ENCODE measurements at places on chromosomes 7 and 10.

GRCh38 chr7:39130274-39130673 lies 152.6 kb downstream of the POU6F2 start:
- peak; percentile 37 for DNase-seq

DNA sequence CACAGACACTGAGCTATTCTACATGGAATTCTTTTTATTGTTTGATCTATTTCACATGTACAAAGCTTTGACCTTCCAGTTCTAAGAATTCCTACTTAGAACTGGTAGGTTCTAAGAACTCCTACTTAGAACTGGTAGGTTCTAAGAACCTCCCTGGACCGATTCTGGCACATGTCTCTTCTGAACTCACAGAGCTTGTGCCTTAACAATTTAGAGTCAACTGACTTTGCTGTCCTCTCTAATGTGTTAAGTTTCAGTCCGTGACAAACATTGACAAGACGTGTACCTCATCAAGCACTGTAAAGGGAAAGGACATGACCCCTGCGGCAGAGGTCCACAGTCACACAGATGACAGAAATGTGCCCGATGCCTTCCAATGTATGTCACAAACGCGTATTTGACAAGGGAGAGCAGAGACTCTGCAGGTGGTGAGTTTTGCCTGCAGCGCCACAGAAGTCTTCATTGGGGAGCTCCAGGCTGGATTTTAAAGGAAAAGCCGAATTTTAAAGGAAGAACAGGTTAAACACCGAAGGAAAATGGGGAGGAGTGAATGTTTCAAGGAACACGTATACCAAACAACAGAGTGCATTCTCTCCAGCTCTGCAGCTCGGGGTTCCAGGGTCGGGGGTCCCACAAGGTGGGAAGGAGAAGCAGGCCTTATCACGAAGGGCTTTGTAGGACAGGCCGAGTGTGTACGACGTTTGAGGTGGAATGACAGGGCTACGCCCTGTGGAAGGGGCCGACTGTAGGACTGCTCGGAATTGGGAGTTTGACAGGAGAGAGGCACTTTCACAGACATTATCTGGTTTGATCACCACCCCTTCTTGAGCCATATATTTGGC lies 161.1 kb upstream of the KLF14 start:
- DNase-seq, result no peak

DNA sequence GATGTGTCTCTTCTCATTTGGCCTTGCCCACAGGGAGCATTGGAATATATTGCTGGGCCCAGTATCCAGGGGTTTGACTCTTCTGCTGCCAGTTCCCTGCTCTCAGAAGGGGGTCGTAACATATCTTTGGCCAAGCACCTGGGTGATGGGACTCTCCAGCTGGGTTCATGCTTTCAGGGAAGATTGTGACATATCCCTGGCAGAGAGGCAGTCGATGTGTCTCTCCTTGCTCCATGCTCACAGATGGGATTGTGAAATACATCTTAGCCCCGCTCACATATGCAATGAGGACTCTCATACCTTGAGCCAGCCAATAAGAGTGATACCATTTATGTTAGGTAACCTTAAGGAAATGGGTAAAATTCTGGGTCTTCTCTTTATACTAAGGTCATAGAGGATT lies 39.2 kb upstream of the ZNF680 start:
- DNase-seq, result no peak

DNA sequence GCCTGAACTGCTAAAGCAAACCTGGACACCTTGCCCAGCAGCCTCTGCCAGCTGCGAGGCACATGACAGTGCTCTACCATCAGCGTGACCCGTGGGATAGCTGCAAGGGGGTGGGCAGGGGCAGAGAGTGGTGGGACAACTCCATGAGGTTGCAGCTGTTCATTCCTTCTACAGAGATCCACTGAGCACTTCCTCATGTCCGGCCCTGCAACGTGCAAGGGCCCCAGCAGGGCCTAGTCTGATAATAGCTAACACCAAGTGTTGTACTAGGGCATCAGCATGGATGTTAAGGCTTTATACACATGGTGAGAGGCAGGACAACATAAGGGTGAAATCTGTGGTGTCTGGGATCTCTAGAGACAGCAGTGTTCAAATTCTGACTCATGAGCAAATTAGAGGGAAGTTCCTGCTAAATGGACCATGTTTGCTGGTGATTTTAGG lies 14.3 kb downstream of the NOD1 start:
- no peak for DNase-seq

- no peak for DNase-seq
Observed at GRCh38 chr7:55423891-55424290, 58.8 kb downstream of the LANCL2 start.

- no peak for DNase-seq
Observed at GRCh38 chr7:17058568-17058967, 176.8 kb upstream of the AGR3 start.

- no peak for DNase-seq
Observed at GRCh38 chr7:144830811-144831210, 5.0 kb downstream of the TPK1 start.

DNA sequence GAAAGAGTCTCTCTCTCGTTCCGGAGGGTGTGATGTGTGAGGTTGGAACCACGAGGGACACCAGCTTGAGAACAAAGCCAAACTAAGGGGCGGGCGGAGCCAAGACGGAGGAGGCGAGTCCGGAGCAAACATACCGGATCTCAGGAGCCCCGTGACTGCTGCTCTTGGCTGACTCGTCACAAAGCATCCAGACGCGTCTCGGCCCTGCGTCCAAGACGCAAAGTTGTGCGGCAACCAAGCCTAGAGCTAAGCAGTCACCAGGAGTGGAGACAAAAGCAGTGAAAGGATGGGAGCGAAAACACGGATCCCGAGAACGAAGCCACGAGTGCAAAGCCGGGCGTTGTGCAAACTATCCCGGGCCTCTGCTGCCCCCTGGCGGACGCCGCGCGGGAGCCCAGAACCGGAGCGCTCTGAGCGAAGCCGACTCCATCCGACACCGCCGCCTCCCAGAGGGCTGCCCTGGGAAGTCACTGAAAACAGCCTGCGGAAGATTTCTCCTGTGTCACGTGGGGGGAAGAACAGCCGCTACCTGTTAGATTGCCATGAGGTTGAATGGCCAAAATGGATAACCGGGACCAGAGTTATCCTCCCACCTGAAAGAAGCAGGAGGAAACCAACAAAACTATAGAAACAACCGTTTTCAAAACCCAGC lies 46.4 kb upstream of the TMEM72 start:
- peak; percentile 45 for DNase-seq

DNA sequence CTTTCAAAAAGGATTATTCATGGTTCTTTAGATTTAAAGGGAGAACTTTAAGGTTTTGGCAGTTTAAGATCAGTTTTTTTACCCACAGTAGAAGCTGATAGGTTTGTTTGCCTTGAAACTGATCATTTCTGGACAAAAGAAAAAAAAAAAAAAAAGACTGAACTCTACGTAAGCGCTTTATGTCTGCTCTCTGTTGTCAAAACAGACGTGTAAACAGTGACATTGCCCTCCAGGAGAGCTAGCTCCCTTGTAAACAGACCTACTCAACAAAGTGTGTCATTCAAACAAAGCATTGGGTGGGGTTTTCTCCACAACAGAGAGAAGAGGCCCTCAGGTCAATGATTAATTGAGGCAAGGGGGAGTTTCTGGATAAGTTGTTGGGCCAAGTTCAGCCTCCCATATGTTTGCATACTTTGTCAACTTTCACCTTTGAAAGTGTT lies 568.1 kb upstream of the LRRN3 start:
- DNase-seq, result no peak

DNA sequence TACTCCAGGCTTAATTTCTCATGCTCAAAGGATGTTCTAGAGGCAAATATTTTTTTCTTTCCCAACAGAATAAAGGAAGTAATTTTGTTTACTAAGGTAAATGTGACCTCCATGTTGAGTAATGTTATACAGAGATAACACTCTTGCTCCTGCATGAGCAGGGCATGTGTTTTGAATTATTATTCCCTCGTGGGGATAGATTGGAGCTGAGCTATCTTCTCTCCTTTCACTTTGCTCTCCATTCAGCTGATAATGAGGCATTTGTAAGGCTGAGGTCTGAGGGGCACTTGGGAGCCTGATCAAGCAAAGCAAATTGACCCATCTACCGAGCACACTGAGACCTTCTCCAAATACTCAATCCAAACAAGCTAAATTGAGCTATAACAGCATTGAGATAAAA lies 50.7 kb upstream of the GHITM start:
- peak; percentile 6 for DNase-seq

GRCh38 chr7:103592844-103593243 lies 146.8 kb upstream of the SLC26A5 start:
- DNase-seq, result no peak

DNA sequence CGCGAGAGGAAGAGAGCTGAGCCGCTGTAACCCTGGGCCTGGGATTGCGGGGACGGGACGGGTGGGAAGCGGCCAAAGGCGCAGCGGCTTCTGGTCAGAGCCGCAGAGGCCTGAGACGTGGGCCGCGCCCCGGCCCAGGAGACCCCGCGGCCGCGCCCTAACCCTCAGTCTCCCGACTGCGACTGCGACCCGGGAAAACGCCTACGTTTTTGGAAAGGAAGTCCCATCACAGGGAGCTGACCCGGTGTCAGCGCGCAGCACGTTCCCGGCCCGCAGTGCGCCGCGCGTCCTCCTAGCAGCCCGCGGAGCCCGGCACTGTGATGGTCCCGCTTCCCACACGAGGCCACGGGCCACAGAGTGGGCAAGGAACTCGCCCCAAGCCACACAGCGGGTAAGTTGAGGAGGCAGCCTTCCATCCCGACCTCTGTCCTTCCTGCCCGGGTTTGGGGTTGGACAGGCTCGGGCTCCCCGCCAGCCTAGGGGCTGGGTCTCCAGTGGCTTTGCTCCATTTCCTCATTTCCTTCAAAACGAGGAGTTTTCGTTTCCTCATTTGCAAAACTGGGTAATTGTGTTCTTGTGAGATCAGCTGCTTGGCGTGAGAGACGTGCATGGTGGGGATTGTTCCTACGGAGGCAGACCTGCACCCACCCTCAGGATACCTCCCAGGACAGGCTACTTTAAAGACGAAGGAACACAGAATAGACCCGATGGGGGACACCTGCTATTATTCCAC lies 1.2 kb downstream of the GPNMB start:
- no peak for DNase-seq

GRCh38 chr7:96198047-96198636 lies 123.8 kb downstream of the SLC25A13 start:
- DNase-seq, result no peak

- no peak for DNase-seq
Observed at GRCh38 chr7:111527545-111527944, 34.7 kb downstream of the IMMP2L start.

DNA sequence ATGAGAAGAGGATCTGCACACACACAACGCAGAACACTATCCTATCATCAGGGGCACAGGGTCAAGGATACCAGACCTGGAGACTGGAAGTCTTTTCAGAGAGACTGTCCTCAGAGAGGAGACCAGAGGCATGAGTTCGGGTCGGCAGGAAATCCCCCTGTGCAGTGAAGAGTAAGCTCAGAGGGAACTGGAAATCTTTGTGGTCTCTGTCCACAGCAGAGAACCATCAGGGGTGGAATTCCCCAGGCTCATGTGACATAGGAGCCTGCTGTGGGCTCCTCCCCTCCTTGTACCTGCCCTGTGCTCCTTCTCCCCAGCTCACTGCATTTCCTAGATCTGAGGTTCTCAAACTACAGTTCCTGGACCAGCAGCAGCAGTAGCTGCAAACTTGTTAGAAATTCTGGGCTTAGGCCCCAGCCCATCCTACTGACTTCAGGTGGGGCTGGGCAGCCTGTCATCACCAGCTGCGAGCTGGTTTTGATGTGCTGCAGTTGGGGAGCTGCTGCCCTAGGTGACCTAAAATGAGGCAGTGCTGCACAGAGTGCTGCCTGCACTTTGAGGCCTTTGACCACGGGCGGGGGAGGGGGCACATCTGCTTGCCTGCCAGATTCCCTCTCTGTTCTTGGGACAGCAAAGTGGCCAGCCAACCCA lies 2.4 kb downstream of the ZMIZ2 start:
- DNase-seq, result no peak

DNA sequence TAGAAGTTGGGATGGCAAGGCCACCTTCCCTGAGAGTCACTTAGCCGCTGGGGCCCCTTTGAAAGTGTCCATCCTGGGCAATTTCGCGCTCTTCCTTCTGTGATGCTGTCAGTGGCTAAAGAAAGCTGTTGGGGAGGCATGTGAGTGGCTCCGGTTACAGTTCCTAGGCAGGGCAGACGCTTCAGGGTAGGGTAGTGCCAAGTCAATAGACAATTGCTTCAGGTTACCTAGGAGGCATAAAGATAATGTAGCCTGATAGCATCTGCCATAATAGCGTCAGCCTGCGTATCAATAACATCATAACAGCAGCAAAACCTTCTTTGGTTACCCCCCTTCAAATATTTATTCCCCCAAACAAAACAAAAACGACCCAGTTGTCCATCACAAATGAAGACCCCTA lies at the start of gene FAM107B:
FAM107B (minus strand) TSS at position 101 of the 400 bp plus-strand sequence. CDS start 234 bp downstream, outside the sequence.
- no peak for DNase-seq

DNA sequence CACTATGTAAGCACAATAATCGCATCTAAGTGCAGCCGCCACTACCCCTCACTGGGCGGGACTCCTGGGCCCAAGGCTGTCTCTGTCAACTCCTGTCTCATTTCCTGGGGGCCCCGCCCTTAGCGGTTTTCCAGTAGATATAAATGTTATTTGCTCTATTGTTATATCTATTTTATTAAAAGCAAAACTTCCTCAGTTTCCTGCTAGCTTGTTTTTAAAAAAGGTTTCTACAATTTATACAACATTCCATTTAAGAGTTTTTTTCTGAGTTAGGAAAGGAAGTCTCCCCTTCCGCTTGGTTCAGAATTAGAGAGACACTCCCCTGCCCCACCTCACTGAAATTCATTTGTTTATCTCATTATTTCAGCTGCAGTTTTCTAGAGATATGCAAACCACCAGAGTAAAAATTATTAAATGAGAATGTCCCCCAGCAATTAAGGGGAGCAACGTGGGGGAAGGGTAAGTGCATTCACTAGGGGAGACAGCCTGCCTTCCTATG lies 82.7 kb downstream of the RAMP3 start:
- DNase-seq, result no peak

DNA sequence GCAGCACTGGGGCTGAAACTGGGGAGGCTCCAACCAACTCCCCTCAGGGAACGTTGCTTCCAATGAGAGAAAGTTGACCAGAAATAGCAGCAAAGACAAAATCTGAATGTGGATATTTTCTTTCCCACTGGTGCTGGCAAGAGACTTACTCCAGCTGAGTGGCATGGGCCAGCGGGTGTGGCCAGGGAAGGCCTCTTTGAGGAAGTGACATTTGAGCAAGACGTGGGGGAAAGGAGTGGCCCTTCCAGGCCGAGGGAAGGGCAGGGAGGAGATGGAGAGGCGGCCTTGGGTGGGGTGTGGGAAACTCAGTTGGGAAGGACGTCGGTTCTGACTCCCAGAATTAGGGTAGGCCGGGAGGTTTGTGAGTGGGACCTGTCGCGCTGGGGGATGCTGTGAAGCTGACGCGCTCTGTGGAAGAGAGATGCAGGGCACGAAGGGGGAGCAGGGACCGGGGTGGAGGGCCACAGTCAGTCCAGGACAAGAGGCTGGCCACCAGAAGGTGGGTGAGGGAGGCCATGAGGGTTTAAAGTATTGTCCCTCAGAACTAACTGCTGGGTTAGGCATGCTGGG lies 96.7 kb upstream of the IKZF1 start:
- DNase-seq, result no peak

DNA sequence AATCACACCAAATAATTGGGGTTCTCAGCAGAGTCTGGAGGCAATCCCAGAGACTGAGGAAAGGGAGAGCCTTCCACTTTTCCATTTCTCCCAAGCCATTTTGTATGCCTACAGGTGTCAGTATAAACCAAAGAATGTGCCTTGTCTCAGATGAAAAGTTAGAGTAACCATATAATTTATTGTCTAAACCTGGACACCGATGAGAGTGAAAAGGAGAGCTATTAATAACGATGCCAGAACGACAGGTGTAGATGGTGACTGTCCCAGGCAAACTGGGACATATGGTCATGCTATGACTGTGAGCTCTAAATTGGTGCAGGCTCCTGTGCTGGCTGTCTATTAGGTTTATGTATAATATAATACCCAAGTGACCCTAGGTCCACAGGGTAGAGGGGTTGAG lies 219.6 kb downstream of the ARHGAP12 start:
- no peak for DNase-seq

Data from NCI-H187 (cell line).